Uterine smooth muscle cell (primary cell): ENCODE measurements at places on chromosomes 7 and 10. TPM values are rescaled to one million over a fixed set of nuclear protein-coding genes. Genes with fewer than 3 reads are reported as not detected.

SLC16A9 gene
- total RNA-seq, result 1.1 and 1.2 TPM in 2 replicates

H2BK1 gene
- not detected in 2 replicates for total RNA-seq

MYL10 gene
- not detected in 2 replicates for total RNA-seq

RAPGEF5 gene
- total RNA-seq, result 0.75 and 1.1 TPM in 2 replicates

TFR2 gene
- total RNA-seq, result 0.33 and 0.37 TPM in 2 replicates

MICALL2 gene
- 15.0 and 16.7 TPM in 2 replicates for total RNA-seq

ANKRD1 gene
- total RNA-seq, result 0.75 and 1.00 TPM in 2 replicates

C10orf67 gene
- 0.11 and 0.12 TPM in 2 replicates for total RNA-seq

HTR7 gene
- total RNA-seq, result 0.87 and 1.1 TPM in 2 replicates

TMEM140 gene
- total RNA-seq, result 6.2 and 11.1 TPM in 2 replicates
